Activated CD8-positive, alpha-beta T cell treated with anti-CD3 and anti-CD28 coated beads for 36 hours (primary cell): ENCODE measurements at places on chromosomes 4 and X.

- no peak for DNase-seq
Measured at GRCh38 chr4:1098311-1098925, 14.9 kb downstream of the RNF212 start.

DNA sequence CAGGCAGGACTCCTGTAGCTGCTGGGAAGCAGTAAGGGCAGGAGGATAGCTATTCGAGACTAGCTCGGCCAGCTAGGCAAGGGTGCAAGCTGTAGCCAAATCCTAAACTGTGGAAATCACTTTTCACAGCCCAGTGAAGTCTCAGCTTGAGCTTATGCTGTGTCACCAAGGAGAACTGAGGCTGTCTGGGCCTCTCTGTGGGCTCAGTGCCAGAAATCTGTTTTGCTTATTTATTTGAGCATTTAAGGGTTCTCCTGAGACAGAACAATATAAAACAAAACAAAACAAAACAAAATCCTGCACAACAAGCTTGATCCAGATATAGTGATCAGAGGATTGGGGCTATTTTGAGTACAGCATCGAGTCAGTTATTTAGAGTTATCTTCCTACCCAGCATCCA, 97.5 kb downstream of the FANCB start:
- no peak for DNase-seq

DNA sequence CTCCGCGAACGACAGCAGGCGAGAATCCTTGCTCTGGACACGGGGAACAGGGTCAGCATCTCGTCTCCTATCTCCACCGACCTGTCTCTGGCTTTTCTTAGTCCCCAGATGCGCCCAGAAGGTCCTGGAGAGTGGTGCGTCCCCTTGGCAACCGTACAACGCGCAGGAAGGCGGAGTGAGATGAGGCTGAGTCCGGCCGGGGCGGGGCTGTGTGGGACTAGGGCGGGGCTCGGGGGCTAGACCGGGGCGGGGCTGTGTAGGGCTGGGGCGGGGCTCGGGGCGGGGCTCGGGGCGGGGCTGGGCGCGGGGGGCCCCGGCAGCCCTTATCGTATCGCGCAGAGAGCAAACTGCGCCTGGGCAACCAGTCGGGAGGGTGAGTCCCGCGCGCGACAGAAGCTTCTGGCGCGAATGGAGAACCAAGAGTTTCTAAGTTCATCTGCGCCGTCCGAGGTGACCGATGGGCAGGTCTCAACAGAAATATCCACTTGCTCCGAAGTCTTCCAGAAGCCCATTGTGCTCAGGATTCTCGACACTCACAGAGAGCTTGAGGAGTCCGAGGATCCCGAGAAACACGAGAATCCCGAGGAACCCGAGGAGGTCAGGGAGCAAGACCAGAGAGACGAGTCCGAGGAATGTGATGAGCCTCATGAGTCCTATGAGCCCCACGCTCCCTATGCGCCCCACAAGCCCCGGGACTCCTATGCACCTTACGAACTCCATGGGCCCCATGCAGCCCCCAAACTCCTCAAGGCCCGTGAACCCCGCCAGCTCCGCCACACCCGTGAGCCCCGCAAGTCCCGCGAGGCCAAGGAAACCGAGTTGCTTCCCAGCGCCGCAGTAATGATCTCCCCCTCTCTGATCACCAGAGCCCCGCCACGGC, 24.9 kb downstream of the ARL9 start:
- peak; percentile 89 for DNase-seq

DNA sequence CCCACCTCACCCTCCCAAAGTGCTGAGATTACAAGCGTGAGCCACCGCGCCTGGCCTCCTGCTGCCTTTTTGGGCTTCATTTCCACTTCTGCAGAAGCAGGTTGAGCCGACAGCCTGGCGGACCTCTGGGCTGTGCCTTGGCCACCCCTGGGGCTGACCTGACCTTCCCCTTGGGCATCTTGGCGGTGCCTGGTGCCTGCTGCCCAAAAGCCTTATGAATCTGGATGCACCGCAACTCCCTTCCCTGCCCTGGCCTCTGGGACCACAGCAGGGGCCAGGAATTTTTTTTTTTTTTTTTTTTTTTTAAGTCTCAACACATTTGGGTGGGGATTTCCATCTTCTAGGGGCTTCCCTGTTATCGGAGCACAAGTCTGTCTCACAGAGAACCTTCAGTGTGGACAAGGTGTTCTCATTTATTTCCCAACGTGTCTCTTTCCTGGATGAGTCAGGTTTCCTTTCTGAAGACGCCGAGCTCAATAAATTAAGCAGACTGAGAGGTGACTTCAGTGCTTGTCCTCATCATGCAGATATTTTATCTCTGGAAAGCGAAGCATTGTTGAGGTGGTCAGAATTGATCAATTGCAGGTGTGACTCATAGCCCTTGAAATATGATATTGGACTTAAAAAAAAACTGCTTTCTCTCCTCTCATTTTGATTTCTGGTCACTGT, 79.7 kb downstream of the SHROOM2 start:
- no peak for DNase-seq

DNA sequence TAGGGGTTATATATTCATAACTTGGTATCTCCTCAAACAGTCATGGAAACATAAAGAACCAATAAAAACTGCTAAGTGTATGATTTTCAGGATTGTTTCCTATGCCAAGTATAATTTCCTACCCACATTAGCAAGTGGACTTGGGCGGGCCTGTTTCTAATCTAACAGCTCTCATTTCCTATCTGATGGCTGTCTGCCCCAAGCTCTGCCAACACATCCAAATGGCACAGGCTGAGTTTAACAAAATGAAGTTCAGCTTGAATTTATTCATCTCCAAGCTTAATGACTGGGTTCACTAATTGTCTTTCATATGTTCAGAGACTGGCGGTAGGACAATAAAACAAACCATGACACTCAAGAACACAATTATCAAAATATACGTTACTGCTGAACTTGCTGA, 55.5 kb upstream of the S100G start:
- no peak for DNase-seq

GRCh38 chrX:568311-568710, 62.3 kb upstream of the SHOX start:
- no peak for DNase-seq

DNA sequence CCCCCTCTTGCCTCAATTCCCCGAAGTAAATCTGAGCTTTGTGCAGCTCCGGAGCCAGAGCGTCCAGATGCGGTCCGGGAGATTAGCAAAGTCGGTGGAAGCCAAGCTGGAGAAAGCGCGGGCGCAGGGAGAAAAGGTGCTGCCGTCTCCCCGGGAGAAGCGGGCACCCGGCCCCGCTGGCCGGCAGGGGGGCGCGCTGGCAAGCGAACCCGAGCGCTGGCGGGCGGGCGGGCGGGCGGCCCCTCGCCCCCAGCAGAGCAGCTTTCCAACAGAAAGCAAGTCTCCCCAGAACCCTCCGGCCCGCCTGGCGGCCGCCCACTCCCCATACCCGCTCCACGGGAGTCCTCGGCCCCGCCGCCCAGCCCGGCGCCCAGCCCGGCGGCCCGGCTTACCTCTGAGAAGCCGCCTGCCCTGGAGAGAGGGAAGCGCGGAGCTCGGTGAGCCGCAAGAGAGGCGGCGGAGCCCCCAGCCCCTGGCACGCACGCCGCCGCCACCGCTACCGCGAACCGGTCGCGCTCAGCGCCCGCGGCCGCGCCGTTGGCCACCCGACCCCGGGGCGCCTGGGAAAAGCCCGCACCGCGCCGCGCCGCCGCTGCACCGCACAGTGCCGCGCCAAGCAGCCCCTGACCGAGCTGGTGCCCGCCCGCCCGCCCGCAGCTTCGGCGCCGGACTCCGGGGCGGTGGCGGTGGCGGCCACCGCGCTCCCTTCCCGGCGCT, 529 bp upstream of the CITED1 start:
- DNase-seq: no peak

DNA sequence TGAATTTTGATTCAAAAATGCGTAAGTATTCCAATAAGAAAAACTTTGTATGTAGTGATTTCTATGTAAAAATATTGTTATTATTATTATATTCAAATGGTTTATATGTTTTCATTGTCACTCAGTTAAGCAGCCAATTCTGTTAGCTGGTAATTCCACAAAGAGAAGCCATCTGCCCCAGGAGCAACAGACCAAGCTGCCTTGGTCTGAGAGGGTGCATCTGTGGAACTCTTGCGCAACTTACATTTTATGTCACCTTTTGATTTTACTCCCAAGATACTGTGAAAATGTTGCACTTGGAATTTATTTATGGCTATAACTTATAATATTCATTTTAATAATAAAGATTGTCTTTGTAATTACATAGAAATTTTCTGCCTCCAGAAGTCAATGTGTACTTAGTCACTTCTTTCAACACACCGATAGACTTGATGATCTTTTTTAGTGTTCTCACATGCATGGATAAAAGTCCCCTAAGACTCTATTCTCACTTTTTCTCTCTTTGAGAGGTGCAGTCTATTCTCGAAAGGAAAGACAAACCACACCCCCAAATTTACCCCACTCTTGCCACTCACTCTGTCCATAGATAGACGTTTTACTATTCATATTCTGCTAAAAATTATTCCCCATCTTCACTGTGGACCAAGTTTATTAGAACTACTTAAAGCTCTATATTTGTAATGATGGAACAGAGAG, 30.6 kb downstream of the GPR174 start:
- no peak for DNase-seq

DNA sequence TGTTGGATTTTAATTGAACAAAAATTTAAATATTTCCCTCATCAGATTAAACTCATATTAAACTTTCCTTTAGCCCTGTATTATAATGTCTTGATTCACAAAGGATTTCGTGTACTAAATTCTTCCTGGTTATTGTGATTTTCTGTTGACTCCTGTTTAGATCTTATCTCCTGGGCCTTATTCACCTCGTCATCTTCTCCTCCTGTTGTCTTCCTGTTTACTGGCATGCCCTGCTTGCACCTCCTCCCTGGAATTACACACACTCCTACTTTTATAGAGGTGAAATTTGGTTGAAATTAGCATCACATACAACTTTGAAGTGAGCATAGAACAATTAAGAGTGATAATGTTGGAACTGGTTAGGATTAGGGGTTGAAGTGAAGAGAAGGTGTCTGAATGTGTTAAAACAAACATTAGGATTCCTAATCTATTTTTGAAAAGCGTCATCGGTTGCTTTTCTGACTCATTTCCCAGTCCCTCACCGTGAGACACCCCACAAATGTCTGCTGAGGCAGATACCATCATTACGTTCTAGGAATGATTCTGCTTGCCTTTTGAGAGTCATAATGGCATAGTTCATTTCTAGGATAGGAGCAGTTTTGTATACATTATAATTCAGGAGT, 32.5 kb downstream of the TLL1 start:
- no peak for DNase-seq

- no peak for DNase-seq
Measured at GRCh38 chrX:103520386-103520785, 1.1 kb upstream of the RAB40A start.

GRCh38 chr4:153083447-153083947, 120.7 kb upstream of the TRIM2 start:
- DNase-seq: peak; percentile 64

DNA sequence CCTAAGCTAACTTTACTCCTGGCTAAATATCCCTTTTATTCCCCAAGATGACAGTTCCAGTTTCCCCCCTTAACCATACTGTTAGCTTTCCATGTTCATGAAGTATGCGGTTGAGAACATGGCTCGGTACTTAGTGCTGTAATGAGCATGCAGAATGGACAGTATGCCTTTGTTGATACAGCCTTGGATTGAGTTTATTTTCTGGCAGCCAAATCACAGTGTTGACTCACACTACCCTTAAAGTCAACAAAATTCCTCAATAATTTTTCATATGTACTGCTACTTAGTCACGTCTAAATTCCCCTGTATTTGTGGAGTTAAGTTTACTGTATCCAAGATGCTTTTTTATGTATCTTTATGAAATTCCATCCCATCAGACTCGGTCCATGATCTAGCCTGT, 1.4 kb upstream of the VEGFC start:
- no peak for DNase-seq

DNA sequence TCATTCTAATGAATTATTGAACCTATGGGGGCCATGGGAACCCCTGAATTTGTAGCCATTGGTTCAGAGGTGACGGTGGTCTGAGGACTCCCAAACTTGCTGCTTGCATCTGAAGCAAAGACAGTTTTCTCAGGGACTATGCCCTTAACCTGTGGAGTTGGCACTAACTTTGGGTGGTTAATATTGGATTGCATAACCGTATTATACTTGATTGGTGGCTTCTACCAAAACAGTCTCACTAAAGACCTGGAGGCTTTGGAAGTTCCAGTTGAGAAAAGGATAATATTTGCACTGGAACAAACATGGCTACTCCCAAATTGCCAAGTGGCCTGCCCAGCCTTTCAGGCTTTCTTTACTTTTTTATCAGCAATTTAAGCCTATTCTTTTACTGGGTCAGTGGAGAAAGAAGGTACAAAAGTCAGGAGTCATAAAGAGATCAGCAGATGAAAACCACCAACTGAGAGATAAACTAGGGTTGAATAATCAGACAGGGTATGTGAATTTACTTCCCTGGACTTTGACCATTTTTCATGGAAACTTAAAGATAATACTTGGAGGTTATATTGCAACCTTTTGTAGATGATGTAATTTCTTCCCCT, 7.9 kb upstream of the KLHL8 start:
- DNase-seq: no peak

DNA sequence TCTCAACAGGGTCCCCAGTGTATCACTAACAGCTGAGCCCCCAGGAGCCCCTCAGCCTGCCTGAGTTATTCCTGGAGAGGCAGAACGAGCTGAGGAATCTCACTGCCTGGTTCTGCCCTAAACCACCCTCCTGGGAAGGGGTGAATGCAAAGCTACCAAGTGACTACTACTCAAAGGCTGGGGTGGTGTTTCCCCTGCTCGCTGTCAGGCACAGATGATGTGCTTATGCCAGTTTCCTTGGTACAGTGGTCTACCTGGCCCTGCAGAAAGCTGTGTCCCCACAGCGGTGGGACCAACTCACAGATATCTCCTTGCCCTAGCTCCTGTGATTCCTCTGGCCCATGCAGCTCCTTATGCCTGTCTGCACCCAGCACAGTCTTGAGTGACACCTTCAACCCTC, 35.4 kb upstream of the ASMTL start:
- no peak for DNase-seq

- DNase-seq: no peak
Measured at GRCh38 chr4:185786422-185786821, 25.6 kb downstream of the SORBS2 start.

DNA sequence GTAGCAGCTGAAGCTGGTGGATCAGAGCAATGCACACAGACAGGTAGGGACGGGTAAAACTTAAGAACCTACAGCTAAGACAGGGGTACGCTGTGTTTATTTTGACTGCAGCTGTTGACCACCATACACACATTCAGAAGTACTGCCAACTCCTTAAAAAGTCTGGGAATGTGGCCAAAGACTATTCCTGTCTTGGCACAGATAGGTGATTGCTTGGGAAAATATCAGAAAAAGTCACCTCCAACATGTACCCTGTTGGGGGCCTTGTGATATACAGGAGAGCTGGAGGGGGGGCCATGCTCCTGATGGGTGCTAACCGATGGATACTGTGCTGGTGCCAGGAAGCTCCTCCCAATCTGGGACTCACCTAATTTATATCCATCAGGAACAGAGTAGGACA, 121.2 kb downstream of the VCX2 start:
- no peak for DNase-seq

- no peak for DNase-seq
Measured at GRCh38 chr4:8874896-8875680, 3.4 kb upstream of the HMX1 start.
